Stimulated activated CD8-positive, alpha-beta memory T cell treated with anti-CD3 and anti-CD28 coated beads, Interleukin-4, amount 100 ng/mL, for 1 hour (primary cell): ENCODE measurements at places on chromosomes 4 and X.

GRCh38 chr4:44210750-44211149, 237.9 kb downstream of the KCTD8 start:
- no peak for DNase-seq

- no peak for DNase-seq
Observed at GRCh38 chr4:1369479-1370079, 22.6 kb downstream of the UVSSA start.

- DNase-seq, result no peak
Observed at GRCh38 chr4:71441186-71442169, 102.7 kb downstream of the SLC4A4 start.

- DNase-seq, result no peak
Observed at GRCh38 chr4:94941706-94942105, 184.0 kb downstream of the BMPR1B start.

DNA sequence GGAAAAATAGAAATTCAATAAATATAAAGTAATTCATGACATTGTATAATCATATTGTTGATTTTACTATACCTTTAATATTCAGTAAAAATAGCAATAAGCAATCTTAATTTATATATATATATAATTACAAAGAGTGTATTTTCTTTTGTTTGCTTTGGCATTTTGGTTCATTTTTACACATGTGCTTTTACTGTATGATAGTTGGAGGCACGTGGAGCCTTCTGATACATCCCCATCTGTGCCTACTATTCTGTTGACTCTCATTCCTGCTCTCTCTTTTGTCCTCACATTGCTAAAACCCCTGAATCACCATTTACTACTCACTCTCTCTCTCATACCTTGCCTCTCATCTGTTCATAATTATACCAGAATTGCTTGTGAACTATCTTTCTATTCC, 106.4 kb upstream of the NDST4 start:
- no peak for DNase-seq

GRCh38 chr4:56388306-56388705, 1.0 kb upstream of the AASDH start:
- DNase-seq, result no peak

GRCh38 chr4:152117933-152118507, 357.2 kb upstream of the GATB start:
- DNase-seq, result no peak

GRCh38 chr4:102580463-102580842, 79.3 kb downstream of the NFKB1 start:
- DNase-seq, result no peak

DNA sequence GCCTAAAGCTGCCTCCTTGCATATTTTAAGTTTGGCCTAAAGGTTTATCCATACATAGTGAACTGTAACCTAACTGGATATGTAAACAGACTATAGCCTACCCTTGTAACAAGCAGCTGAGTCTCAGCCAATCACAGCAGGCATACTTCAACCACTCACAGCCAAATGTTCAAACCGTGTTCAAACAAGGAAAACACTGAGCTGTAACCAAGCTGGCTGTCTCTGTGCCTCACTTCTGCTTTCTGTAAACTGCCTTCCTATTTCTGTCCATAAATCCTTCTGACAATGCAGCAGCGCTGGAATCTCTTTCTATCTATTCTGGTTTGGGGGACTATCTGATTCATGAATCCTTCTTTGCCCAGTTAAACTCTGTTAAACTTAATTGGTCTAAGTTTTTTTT, 16.4 kb downstream of the DSPP start:
- no peak for DNase-seq

DNA sequence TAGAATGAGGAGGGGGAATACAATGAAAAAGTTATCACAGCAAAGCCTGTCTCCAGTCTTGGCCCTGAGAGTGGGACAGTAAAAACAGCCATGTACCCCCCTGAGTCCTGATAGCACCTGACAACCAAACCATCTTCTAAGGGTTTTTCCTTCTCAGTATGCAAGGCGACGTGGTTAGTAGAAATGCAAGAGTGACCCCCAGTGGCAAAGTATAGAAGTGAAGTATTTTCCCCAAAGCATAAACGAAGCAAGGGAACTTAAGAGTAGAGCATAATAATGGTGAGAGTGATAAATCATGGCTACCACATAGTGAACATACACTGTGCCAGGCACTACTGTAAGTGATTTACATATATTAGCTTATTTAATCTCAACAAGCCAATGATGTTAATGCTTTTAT, 52.8 kb downstream of the FAM47C start:
- DNase-seq, result no peak

- DNase-seq, result no peak
Observed at GRCh38 chrX:15790769-15791290, 546 bp downstream of the ZRSR2 start.

DNA sequence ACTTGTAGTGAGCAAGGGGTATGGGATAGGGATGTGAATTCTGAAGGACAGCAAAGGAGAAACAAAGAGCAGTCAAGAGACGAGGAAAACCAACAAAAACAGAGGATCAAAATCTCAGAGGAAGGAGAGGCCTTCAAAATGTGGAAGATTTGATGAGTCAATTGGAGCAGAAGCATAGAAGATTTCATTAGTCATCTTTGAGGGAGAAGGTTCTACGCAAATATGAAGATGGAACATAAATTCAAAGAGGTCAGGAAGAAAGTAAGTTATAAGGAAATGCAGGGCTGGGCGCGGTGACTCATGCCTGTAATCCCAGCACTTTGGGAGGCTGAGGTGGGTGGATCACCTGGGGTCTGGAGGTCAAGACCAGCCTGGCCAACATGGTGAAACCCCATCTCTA, 35.4 kb downstream of the MID2 start:
- no peak for DNase-seq

DNA sequence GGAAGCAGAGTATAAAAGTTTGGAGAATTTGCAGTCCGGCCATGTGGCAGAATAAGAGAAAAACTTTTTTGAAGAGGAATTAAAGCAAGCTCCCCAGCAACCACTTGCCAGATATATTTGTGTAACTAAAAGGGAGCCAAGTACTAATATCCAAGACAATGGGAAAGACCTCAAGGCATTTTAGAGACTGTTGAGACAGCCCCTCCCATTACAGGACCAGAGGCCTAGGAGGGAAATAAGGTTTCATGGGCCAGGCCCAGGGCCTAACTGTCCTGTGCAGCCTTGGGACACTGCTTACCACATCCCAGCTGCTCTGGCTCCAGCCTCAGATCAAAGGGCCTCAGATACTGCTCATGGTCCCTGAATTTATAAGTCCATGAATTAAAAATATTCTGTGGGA, 659.4 kb downstream of the PCDH19 start:
- DNase-seq, result no peak

DNA sequence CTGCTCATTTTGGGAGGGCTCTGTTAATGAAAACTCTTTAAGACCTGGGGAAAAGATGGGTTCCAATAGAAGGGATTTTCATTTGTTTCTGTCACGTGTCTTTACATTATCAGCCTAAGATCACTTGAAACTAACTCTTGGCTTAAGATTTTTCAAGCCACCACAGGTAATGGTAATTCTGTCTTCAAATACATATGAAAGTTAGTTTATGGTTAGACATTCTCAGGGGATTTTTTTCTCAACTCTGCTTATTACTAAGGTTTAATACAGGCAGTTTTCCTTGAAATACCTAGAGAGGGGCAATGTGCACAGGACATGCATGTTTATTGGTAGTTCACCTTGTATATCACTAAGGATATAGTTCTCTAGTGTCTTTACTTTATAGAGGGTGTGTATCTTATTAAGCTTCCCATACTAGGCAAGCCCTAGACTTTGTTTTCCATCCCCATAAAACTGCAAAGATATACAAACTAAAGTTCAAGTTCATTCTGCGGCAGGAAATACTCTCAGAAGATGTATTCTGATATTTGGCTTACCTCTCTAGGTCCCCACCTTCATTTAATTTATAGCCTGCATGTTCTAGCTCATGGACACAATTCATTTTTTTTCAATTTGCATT, 38.2 kb upstream of the MYOZ2 start:
- DNase-seq, result no peak

GRCh38 chr4:78962597-78963115, 23.4 kb upstream of the PAQR3 start:
- DNase-seq, result no peak

GRCh38 chr4:177125656-177126055, 184.0 kb upstream of the NEIL3 start:
- no peak for DNase-seq

- DNase-seq, result no peak
Observed at GRCh38 chrX:77949840-77950239, 19.6 kb downstream of the PGAM4 start.

DNA sequence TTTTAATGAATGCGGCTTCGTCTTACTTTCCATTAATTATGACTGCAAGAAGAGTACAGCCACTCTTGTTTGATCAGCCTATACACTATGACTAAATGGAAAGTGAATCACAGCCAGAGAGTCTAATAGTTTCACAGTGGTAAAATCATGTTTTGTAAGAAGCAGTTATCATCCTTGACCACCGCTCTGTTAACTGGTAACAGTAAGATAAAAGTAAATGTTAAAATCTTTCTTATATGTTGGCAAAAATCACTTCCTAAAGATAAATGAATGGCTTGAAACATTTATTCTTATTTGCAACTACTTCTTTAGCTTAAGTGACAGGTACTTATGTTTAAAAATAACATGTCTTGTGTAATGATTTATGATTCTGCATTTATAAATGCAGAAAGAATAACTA, 13.2 kb downstream of the GALNT7 start:
- DNase-seq, result no peak

DNA sequence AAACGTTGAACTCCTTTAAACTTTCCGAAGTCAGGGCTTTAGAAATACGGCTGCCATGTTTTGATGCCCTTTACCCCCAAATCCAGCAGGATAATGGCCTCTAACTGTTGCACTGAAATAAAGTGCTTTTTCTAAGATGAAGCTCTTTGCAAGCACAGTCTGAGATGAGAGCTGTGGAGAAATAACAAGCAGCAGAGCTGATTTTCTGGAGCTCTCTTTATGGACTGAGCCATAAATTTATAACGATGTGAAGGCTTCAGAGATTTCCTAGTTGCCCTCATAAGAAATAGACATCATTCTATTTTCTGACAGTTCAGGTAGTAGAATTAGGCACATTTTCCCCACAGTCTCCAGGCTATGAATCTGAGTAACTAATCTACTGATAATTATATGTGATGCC, 567.3 kb downstream of the PDHA2 start:
- DNase-seq, result no peak

- DNase-seq, result no peak
Observed at GRCh38 chrX:135923353-135923752, 29.8 kb downstream of the SAGE1 start.

DNA sequence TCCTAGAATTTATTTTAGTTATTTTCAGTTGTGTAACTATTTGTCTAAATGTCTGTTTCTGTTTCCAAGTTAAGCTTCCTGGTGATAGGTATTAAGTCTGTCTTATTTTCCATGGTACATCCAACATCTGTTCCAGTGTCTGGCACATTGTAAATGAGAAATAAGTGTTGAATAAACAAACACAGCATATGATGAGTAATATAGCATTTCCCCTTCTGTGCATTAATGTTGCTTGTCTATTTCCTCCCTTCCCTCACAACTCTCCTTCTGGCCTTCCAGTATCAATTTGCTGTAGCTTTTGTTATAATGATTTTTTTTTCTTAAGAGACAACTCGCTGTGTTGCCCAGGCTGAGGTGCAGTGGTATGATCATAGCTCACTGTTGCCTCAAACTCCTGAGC, 36.1 kb downstream of the COPS4 start:
- DNase-seq, result no peak

GRCh38 chrX:151796576-151796975, 62.0 kb downstream of the CNGA2 start:
- no peak for DNase-seq

DNA sequence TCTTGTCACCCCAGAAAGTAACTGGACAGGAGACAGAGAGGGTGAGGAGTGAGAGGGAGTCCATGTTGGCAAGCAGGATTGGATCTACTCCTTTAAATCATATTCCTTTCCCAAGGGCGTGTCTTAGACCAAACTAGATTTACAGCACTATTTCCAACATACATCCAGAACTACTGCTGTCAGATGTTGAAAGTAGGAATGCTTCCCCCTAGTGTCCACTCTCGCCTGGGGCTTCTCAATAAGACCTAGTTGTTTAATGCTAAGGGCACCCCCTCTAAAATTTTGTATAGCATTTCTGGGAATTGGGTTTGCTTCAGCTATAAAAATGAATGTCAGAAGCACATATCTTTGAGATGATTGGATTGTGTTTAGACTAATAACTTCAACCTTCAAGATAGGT, 13.3 kb downstream of the OFD1 start:
- no peak for DNase-seq

DNA sequence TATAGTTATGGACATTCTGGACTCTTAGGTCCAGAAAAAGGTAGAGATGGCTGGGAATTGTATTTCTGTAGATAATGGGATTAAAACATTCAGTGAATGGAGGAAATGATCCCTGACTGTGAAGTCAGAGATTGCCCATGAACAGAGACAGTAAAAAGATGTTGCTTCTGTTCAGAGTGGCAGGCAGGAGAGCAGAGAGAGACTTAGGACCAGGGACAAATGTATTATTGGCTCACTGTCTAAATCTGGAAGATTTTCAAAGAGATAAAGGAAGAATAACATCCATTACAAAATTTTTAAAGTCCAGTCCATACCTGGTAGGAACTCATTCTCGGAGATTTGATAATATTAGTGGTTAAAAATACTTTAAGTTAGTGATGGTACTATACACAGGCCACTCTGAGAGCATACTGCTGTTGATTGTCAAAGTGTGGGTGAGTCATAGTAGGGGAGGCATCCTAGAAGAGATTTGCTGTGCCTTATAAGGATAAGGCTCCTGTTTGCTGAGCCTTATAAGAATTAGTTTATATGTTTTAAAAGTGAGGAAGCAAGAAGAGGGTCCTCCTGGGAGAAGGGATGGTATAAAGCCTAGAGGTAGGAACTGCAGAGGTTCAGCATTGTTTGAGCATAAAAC, 53.0 kb downstream of the JADE3 start:
- DNase-seq, result no peak

GRCh38 chrX:150683536-150684146, 9.6 kb upstream of the MTMR1 start:
- DNase-seq, result no peak

- DNase-seq, result no peak
Observed at GRCh38 chr4:7412554-7412912, 22.2 kb downstream of the PSAPL1 start.

DNA sequence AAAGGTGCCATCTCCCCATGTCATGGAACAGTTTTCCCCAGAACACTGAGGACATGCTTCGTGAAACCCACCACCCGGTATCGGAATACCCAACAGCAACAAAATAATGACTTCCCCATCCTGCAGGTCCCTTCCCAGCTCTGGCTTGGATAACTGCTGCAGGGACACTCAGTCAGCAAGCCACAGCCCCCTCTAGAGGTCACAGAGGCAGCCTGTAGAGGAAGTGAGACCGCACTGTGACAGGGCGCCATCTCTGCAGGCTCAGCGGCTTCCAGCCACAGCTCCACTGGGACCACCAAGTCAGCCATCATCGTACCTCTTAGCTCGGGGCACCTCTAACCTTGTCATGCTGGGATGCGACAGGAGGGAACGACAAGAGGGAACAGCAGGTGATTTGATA, 315.9 kb downstream of the LDB2 start:
- DNase-seq, result no peak

DNA sequence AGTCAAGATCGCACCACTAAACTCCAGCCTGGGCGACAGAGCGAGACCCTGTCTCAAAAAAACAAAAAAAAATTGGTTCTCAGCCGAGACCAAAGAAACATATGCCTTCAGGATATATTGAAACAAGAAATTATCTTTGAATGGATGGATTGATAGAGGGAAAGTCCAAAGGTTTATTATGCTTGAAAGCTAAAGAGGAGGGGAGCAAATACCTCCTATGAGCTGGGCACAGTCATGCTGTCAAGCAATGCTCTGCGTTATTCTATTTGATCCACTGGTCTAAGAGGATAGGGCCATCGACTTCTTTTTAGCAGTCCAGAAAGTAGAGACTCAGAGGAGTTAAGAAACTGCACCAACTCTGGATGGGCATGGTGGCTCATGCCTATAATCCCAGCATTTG, 85.9 kb upstream of the SLC34A2 start:
- DNase-seq, result no peak
